ENCODE measurements at places on chromosomes 7 and 10.

DNA sequence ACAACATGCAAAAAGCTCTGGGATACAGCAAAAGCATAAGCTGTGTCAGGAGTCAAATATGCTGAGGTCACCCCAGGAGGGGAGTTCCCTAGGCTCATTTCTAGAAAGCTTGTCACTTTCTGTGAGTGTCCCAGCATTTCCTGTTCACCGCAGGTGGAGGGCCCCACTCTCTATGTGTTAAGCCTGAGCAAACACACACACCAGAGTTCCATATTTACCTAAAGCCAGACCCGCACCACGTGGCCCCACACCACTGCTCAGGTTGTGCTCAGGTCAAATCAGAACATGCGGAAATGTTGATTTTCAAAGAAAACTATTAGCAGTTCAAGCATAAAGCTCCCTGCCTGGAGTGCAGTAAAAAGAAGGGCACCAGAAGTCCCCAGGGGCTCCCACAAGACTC lies 259.6 kb upstream of the PPP2R2D start:
- DNase-seq = no peak

GRCh38 chr7:137928626-137929025 lies 73.3 kb downstream of the CREB3L2 start:
- DNase-seq = no peak

DNA sequence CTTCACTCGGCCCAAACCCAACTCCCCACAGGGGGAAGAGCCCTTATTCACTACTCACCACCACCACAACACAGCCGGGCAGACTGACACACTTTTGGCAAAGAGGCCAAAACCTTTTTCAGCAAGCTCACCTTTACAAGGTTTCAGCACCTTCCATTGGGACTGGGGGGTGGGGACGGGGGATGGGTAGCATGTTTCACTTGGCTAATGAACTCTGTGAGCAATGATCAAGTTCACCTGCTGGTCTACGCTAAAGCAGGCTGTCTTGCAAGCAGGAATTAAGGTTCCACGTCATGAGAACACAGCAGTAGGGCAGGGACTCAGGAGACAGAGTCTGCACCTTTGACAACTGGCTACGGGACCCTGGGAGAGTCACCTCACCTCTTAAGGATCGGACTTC lies 7.0 kb downstream of the FAM53B start:
- no peak for DNase-seq

GRCh38 chr10:132447446-132448247 lies 50.6 kb downstream of the PWWP2B start:
- DNase-seq = peak; percentile 82

DNA sequence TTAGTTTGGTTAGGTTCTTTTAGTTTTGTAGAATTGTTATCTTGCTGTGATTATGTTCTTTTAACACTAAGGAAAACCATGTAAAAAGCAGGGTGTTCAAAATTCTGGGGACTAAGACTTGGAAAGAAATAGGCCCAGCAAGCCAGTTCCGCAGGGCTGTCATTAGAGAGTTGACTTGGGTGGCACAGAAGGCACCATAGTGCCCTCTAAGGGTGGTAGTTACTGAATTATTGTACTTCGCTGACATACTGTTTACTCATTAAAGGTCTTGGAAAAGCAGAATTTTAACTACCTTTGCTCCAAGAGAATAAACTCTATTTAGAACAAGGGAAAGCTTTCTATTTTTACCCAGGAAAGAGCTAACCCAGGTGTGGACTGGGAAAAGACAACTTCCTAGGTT lies 86.5 kb downstream of the OTUD1 start:
- no peak for DNase-seq

DNA sequence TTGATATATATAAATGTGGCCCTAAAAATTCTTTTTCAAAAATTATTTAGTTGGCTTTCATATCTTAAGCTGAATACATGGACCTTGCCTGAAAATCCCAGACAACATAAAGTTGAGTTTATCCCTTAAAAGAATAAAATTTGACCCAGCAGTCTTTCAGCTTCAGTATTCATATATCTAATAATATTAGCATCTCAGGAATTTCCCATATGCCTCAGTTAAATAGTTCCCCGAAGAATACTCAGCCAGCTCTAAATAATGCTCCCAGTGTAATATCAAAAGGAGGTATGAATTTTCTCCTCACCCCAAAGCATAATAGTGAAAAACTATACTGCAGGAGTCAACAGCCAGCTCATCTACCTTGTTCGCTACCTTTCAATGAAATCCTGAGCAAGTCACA lies 145.9 kb downstream of the CTNNA3 start:
- DNase-seq = no peak
